ENCODE measurements at places on chromosomes 7 and 10.

DNA sequence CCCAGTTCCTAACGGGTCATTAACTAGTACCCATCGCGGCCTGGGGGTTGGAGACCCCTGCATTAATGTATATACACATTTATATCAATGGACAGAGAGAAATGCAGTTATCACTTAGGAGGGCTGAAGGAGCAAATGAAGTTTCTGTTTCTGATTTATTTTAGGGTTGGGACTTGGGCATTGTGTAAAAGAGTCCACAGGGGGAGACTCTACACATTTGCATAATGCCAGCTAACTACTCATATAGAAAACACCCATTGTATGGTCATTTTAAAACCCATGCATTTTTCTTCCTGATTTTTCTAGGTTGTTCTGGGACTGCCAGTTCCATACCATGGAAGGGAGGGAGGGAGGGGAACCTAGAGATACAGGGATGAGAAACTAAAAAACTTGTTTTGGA is 23.5 kb downstream of the BCCIP start:
- no peak for DNase-seq

- no peak for DNase-seq
These were observed 206.2 kb downstream of the VTI1A start for GRCh38 chr10:112653215-112653614.

GRCh38 chr7:103074519-103075336 is at the start of the genes ARMC10 and FBXL13:
ARMC10 (plus strand) TSS chr7:103075140; CDS start chr7:103075273, 133 bp downstream.
FBXL13 (minus strand) TSS chr7:103074796.
- DNase-seq: peak; percentile 69

DNA sequence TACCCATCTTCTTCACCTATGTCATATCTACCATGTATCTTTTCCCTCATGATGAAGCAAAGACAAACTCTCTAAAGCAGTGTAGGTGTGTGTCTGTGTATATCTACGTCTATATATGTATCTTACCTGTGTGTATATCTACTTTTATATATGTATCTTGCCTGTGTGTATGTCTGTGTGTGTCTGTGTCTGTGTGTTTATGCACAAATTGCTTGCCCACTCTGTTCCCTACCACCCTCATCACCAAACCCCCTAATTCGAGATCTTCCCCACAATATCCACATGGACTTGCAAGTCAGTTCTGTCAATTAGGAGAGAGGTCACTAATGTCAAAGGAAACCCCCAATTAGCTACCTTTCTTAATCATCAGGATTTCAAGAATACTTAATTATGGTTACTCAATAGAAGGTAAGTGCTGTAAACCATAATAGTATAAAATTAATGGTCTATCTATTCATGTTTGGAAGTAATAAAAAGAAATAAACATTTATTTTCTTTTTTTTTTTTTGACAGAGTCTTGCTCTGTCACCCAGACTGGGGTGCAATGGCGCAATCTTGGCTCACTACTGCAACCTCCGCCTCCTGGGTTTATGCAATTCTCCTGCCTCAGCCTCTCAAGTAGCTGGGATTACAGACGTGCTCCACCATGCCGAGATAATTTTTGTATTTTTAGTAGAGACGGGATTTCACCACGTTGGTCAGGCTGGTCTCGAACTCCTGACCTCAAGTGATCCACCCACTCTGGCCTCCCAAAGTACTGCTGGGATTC is 43.6 kb downstream of the ANKRD61 start:
- no peak for DNase-seq

DNA sequence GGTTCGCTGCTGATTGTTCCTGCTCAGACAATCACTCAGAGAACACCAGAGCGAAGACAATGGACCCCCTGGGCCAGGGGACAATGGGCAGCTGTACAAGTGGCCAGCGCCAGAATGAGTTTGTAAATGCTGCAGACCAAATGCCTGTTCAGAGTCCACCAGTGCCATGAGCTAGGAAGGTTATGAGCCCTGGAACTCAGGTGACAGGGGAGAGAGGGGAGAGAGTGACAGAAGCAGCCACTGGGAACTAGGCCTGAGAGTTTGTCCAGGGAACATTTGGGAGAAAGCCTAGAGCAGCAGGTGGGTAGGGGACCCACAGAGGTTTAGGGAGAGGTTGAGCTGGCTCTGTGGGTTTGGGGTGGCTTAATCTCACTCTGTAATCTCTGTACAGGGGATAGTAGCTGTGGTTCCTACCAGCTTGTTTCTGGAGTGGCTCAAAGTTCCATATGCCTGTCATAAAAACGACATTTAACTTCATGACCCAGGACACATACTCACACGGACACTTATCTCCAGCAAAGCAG is 60.4 kb downstream of the C10orf105 start:
- DNase-seq: no peak

DNA sequence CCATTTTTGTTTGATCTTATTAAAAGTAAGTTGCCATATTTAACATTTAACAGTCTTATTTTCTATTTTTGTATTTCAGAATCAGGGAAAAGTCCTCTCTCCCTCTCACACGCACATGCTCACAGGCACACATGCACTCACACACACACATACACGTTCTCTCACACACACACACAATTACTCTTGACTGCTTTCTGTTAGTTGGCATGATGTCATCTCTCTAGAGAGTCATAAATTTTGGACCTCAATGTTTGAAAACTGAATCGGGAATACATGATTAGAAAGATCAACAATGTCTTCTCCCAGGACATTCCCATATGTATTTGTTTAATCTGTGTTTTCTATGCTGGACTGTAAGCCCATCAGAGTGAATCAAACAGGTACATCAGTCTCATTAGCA is 165.7 kb upstream of the AHR start:
- no peak for DNase-seq

- DNase-seq: no peak
These were observed at the start of gene LEP for GRCh38 chr7:128240696-128241386. LEP (plus strand) TSS chr7:128241278; CDS start chr7:128252019, 10,741 bp downstream.

GRCh38 chr10:7686351-7687171 is 16.6 kb upstream of the ITIH2 start:
- DNase-seq: no peak

DNA sequence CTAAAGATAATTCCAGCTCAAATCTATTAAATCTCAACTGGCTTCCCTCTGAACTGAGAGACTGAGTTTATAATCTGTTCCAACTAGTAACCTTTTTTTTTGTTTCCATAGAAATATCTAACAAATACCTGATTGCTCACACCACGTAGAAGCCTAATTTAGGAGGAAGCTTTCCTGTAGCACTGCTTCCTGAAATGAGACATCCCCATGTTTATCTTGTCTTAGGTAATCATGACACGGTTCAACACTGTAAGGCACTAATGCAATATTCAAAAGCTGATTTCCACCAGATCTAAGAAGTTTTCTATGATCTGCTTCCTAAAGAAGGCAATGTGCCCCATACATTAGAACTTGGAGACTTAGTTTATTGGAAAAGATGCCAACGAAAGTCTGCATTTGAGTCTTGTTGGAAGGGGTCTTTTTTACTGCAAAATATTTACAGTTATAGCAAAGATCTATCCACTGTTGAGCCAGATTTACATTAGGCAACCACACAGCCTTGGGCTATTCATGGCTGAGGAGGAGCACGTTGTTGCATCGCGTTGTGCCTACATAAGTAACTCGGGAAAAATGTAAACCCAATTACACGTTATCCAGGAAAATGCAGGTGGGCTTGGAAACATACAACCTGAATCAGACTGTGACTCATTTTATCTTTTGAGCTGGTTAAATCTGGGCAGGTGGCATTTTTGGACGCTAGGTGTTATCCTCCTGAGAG is 66.3 kb downstream of the VIPR2 start:
- DNase-seq: no peak

DNA sequence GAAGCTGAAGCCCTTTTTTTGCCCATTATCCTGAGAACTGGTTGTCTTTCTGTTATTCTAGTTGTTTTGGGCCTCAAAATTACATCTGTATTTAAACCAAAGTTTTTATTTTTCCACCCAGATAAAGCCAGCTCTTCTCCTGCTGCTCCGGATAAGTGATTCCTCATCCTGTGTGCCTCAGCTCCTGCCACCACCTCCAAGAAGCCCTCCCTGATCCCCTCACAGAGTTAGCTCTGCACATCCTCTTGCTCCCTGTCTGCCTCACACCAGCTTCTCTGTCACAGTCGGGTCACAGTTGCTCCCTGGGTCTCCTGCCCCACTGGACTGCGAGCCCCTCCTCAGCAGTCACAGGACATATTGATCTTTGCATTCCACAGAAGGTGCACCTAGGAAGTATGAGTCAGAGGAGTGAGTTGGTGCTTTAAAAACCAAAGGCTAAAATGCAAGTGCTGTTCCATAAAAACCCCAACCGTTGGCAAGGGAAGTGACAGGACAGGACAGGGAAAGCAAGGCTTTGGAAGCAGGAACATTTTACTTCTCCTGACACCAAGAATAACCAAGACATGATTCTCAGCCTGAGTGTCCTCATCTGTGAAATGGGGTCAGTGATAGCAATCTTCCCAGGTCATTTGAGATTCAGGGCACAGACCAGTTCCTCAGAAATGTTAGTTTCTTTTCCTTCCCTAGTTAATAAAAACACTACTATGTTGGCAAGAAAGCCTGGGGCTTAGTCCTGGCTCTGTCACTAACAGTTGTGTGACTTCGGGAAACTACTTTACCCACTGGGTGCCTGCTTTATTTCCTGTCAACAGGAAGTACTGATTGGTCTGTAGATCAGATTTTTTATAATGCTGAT is 36.5 kb upstream of the EEPD1 start:
- no peak for DNase-seq
